ENCODE measurements at places on chromosomes 7 and 10. TPM values are rescaled to one million over a fixed set of nuclear protein-coding genes. Genes with fewer than 3 reads are reported as not detected.

Gene GARIN1A
- polyA plus RNA-seq = 0.02 TPM

Gene IFIT3
- 3.2 TPM for polyA plus RNA-seq

Gene TYW1B
- 1.9 TPM for polyA plus RNA-seq

Gene TMEM273
- polyA plus RNA-seq = 0.23 TPM

Gene TMEM196
- polyA plus RNA-seq = not detected

Gene CNPY1
- polyA plus RNA-seq = not detected

Gene PKD1L1
- 0.07 TPM for polyA plus RNA-seq

Gene SLC26A3
- polyA plus RNA-seq = not detected

Gene CLRN3
- polyA plus RNA-seq = not detected

Gene DYNC1I1
- polyA plus RNA-seq = not detected

Gene IGFBP1
- not detected for polyA plus RNA-seq

Gene HOXA13
- polyA plus RNA-seq = not detected

Gene PNLIP
- polyA plus RNA-seq = not detected

Gene ANLN
- not detected for polyA plus RNA-seq

Gene MYO3A
- polyA plus RNA-seq = not detected

Gene HYAL4
- polyA plus RNA-seq = not detected

Gene PRSS37
- not detected for polyA plus RNA-seq

Gene WDR37
- polyA plus RNA-seq = 15.9 TPM

Gene TCAF2
- 9.2 TPM for polyA plus RNA-seq

Gene PILRA
- 0.63 TPM for polyA plus RNA-seq

Gene SNX13
- polyA plus RNA-seq = 10.7 TPM

Gene SEMA3D
- polyA plus RNA-seq = not detected

Gene SPACDR
- polyA plus RNA-seq = not detected

Gene CPED1
- not detected for polyA plus RNA-seq

Gene C7orf57
- polyA plus RNA-seq = 0.13 TPM

Gene BAMBI
- polyA plus RNA-seq = not detected

Gene HOXA7
- not detected for polyA plus RNA-seq

Gene STOX1
- polyA plus RNA-seq = 0.29 TPM

All from naive thymus-derived CD8-positive, alpha-beta T cell (primary cell).